ENCODE measurements at places on chromosomes 7 and 10. TPM values are rescaled to one million over a fixed set of nuclear protein-coding genes. Genes with fewer than 3 reads are reported as not detected.
A peak's percentile ranks its signal among the peaks of the same experiment; 100 is the strongest.

DNA sequence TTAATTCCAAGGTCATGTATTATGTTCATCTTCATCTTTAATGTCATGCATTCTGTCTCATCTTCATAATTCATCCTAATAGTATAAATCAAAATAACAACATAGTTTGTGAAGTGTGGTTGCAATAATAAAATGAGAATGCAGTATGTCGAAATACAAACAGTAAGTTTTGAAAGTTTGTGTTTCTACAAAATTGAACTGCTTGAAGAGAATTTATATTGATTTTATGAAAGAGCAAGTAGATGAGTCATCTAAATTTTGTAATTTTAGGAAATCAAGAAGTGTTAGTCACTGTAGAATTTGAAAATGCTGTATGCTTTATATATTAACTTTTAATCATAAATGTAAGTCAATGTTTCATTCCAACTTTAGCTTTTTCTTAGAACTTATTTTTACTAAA is 190.5 kb upstream of the PPP1R3A start:
- DNase-seq: peak; percentile 27

Gene FAM13C
- total RNA-seq: not detected

- DNase-seq: peak; percentile 50
These were observed 30.8 kb upstream of the GOT1 start for GRCh38 chr10:99461230-99461629.

Gene FGFBP3
- 1.1 TPM for total RNA-seq

Gene MICALL2
- 15.8 TPM for total RNA-seq

DNA sequence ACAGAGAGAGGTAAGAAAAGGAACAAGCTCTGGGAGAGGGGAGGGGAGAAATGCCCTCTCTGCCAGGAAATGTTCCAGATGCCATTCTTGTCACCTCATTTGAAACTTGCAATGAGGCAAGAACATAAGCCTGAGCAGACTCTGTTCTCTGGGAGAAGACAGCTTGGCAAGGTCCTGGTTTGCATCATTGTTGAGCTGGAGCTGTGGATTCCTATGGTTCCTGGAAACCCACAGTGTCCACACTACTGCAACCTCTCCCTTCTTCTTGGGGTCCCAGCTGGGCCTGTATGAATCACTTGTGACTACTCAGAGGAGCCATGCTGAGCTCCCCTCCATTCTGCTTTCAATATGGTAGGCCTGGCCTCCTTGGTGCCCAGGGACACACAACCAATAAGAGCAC is 60.8 kb upstream of the HECTD2 start:
- peak; percentile 46 for DNase-seq

Gene PCBD1
- total RNA-seq: 40.3 TPM

Gene VWDE
- 3.0 TPM for total RNA-seq

- no peak for DNase-seq
These were observed 156.8 kb upstream of the TNS3 start for GRCh38 chr7:47738563-47739166.

- DNase-seq: no peak
These were observed 13.2 kb downstream of the SYPL1 start for GRCh38 chr7:106098889-106099288.

DNA sequence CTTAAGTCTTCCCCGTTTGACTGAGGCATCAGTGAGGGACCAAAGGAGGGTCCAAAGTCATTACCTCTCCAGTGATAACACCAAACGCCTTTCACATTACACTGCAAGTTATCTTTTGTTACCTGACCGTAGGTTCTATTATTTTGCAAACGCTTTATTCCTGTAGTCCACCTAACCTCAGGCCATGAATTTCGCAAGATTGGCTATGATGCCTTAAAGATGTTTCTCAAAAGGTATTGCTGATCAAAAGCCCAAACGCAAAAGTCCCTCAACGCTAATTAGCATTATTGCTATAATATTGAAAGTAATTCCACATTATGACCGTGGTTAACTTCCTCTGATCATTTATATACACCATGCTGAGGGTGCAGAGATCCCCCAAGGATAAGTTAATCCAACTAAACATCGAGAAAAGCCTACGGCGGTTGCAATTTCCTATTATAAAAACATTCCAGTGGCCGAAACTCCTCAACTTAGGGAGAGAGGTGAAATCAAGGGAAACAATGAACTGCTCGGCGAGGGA is 649 bp downstream of the DNA2 start:
- DNase-seq: peak; percentile 51

DNA sequence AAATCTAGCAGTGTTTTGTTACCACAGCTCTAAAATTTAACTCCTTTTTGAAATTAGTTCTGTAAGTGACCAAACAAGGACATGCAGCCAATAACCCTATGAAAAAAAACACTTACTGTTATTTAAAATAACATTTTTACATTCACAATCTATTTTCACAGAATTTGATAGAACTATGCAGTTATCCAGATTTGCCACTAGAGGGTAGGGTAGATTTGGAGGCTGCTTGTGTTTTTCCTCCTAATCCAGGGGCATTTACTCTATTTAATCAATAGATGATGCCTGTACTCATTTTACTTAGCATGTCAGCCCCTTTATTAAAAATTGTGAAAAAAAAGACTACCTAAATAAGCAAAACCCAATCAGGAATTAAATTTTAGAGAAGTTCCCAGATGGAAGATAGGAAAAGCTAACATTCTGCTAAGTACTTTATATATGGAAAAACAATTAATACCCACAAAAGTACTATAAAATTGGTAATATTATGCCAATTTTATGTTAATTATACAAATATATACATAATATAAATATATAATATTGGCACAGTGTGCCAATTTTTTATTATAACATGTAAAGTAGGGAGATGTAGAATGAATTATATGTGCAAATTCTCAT is 18.1 kb upstream of the LIPK start:
- DNase-seq: peak; percentile 40

GRCh38 chr10:100890673-100891317 is 22.0 kb upstream of the SLF2 start:
- peak; percentile 89 for DNase-seq

Gene GDF2
- not detected for total RNA-seq

- DNase-seq: no peak
These were observed 54.5 kb upstream of the COL13A1 start for GRCh38 chr10:69747179-69747578.

DNA sequence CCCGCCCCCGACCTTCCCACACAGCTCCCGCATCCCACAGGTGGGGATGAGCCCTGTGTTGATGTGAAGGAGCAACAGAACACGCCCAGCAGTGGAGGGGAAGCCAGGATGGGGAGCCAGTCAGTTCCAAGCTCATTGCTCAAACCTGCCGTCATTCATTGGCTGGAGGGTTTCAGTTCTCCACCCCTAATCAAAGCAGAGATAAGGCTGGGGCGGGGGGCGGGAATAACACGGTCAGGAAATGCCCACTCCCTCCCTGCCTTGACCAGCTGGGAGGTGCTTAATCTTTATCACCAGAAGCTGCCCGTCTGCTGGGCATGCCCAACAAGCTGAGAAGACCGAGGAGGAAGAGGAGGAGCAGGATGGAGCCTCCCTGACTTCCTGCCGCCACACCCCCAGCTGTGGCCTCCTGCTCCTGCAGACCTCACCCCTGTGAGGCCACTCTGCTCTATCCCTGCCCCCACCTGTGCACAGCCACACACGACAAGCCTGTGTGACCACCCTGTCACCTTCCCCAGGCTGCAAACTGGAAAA is 265.1 kb downstream of the ZEB1 start:
- no peak for DNase-seq

DNA sequence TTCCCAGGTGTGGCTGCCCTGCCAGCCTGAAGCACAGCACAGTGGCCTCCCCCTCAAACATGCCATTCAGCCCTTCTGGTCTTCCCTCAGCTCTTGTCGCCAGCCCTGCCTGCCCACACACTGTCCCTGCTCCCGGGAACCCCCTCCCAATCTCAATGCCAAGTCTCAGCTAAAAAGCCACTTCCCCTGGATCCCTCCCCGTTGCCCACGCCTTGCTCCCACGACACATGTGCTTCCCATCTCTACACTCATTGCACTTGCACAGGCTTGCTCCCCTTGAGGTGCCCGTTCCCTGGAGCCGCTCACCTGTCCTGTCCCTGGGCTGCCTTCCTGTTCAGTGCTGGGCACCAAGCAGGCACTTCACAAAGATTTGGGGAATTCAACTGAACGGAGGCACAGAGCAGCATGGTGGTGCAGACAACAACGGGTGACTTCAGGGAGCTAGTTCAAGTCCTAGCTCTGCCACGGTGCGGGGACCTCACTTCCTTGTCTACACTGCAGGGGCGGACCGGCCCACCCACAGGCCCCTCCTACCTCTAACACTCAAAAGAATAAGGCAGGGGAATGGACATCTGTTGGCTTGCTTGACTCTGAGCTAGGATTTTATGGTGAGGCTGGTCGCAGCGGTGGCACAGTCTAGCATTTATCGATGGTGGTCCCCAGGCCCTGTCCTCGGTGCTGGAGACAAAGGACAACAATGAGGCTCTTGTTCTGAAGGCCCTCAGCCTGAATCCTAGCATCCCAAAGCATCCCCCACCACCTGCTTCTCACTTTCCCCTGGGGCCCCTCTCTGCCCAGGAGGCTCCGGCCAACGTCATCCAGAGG is 18.4 kb downstream of the RGS10 start:
- DNase-seq: no peak

DNA sequence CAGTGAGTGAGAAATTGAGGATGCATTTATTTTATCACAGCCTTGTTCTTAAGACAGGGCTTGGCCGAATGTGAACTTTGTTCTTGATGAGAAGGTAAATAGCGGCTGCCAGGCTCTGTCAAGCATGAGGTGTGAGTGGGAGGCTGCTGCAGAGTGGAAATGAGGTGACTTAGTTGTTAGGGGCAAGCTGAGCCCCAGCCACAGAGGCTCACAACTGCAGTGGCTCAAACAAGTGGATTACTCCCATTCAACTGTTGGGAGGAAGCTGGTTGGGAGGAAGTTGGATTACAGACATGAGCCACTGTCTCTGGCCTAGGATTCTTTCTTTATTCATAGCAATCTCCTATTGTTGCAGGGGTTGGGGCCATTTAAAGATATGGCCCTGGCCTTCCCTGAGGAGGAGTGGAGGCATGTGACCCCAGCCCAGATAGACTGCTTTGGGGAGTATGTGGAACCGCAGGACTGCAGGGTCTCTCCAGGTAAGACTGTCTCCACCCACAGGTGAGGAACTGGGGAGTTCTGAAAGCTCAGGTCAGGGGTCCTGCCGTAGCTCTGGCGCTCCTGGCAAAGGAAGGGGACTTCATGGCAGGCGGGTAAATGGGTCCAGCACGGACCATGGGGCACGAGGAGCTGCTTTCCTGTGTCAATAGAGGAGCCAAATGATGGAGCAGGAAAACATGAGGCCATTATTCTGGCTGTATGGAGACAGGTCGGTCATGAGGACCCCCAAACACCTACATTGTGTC is 7.1 kb downstream of the ZSCAN25 start:
- DNase-seq: no peak

DNA sequence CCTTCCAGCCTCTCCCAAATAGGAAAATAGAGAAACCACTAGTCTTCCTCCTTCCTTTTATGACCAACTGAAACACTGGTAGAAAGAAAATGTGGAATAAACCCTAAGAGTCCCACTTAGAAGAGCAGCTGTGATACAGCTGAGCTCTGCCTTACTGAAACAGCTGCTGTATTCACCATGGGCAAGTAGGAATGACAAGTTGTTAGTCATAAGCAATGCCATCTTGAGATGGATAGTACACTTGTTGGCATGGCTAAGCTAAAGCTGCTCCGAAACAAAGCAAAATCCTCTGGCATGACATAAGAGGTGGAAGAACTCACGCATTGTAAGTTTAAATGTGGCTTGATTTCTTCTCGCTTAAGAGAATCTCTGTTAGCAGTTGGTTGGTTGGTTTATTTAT is 48.3 kb upstream of the TMEM236 start:
- no peak for DNase-seq

DNA sequence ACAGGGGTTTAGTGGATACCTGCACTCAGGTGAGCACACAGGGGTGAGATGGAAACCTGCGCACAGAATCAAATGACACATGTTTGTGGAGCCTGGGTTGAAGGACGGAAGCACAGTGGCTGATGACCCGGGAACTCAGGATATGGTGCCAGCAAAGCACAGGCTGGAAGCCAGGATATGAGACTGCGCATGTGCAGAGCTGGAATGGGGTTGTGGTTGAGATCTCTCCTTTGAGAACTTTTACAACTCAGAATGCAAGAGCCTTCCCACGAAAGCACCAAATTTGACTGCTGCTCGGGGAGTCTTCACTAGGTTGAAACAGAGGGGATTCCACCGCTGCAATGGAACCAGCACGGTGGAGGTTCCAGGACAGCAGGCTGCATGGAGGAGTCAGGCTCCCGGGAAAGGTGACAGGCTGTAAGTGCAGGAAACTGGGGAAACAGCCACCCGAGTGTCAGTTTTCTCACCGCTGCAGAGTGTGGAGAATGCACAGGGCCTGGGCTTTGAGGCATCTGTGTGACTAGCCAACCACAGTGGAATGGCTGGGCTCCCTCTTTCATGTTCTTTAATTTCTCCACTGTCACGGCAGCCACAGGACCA is 133.4 kb upstream of the TCERG1L start:
- DNase-seq: no peak

DNA sequence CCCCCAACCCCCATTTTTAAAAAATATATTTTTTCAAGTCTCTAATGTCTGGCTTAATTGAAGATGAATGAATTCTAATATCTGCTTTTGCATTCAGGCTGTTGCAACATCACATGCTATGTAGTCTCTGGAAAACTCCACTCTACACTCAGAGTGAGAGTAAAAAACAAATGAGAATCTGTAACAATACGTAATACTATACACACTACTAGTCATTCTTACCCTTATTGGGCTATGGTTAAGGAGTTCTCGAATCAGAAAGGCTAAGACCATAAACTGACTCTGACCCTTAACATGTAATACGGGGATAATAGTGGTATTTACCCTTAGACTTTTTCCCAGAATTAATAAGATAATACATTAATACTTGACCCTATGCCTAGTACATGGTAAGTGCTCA is 42.9 kb upstream of the TMEM168 start:
- no peak for DNase-seq

DNA sequence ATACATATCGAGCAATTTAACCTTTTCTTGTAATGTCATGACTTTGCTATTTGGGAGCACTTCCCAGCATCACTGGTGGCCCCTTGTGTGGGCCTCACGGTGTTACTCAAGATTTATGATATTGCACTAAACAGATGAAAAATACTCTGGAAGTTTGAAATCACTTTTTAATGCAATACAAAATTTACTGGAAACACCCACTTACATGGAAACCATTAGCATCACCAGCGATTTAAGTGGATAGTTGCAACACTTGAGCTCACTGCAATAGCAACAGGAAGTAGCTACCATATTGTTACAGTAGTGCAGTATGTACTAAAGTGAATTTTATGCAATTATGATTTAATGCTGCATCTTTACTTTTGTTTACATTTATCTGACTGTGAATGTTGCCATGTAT is 184.4 kb downstream of the MDFIC start:
- DNase-seq: no peak

DNA sequence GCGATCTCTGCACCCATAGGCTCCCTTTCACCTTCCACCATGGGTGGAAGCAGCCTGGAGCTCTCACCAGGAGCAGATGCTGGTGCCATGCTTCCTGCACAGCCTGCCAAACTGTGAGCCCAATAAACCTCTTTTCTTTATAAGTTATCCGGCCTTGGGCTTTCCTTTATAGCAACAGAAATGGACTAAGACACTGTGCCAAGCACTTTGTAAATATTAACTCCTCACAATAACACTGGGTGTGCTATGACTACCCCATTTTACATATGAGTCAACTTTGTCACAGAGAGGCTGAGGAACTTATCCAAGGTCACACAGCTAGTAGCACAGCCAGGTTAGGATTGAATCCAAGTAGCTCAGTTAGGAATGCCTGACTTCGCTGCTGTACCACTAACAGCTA is 79.7 kb upstream of the KCNMA1 start:
- no peak for DNase-seq

Gene PNLIPRP2
- not detected for total RNA-seq

Gene LRIT1
- not detected for total RNA-seq
